ENCODE measurements at places on chromosomes 4 and X.

DNA sequence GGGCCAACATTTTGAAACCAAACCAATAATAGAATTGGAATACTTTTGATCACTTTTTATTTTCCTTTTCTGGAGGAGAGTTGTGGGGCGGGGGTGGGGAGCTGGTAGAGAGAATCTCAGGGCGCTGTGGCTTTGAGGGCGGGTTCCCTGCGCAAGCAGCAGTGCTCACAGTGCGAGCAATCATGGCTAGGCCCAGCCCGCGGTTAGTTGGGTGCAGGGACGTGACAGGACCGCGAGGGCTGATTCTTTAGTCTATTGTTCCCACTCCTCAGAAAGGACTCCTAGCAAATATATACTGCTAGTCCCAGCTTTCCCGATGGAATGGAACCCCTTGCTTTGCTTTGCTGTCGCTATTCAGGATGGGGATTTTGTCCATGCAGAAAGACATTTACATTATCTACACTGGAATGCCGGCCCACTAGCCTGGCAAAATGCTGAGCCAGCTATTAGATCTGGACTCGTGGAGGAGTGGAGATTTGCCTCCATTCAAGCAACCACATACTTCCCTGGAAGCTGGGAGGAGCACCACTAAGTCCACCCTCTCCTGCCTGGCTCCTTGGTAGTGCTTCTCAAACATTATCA is 23.9 kb upstream of the APLN start:
- DNase-seq = peak; percentile 51

DNA sequence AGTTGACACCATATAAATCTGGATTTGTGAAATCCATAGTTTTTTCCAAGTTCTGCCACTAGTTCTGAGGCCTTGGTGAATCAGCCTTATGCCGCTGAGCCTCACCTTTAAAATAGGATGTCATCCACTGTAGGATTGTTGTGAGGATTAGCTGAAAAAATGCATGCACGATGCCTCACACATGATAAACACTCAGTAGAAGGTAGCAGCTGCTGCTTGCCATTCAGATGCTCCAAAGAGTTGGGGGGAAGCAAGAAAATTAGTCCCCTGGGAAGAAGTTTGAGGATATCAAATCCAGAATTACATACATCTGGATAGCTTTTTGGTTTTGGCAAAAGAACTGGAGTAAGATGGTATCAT is 7.4 kb downstream of the MMAA start:
- no peak for DNase-seq

DNA sequence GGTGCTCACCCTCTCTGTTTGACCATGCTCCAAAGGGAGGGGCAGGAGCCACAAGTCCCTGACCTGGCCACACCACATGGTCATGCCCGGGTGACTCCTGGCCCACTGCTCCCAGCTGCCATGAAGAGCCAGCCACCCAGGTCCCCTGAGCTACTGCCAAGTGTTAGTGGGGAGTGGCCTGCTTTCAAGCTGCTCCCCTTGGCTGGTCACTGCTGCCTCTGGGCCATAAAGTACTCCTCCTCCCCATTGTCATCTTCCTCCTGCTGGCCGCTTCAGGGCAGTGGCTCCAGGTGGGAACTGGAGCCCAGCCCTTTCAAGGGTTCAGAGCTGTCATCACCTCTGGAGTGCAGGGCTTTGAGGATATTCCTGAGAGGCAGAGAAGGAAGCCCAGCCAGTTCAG is 27.3 kb upstream of the RBBP7 start:
- no peak for DNase-seq

- DNase-seq = no peak
Measured at GRCh38 chrX:150337536-150337935, 25.6 kb upstream of the MAMLD1 start.

GRCh38 chrX:9947131-9947794 is 19.9 kb upstream of the CLDN34 start:
- no peak for DNase-seq

- DNase-seq = peak; percentile 57
Measured at GRCh38 chrX:134171661-134172587, 65.1 kb upstream of the CCDC160 start.

DNA sequence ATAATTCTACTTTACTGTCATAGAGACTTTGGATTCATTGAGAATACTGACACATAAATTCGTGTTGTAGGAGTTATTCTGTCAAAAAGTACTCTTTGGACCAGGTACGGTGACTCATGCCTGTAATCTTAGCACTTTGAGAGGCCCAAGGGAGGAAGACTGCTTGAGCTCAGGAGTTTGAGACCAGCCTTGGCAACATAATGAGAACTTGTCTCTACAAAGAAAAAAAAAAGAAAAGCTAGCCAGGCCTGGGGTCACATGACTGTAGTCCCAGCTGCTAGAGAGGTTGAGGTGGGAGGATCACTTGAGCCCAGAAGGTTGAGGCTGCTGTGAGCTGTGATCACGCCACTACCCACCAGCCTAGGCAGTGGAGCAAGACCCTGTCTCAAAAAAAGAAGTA is 54.9 kb downstream of the WDR19 start:
- DNase-seq = no peak

- DNase-seq = no peak
Measured at GRCh38 chr4:93061826-93062225, 758.1 kb downstream of the GRID2 start.

GRCh38 chr4:177907736-177908424 is 465.6 kb upstream of the AGA start:
- DNase-seq = no peak

DNA sequence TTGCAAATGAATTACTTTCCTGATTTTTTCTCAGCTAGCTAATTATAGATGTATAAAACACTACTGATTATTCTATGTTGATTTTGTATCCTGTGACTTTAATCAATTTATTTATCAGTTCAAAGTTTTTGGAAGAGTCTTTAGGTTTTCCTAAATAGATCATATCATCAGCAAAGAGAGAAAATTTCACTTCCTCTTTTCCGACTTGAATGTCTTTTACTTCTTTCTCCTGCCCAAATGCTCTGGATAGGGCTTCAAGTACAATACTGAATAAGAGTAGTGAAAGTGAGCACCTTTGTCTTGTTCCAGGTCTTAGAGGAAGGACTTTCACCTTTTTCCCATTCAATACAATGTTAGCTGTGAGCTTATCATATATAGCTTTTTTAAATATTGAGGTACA is 417.9 kb downstream of the PDGFC start:
- DNase-seq = no peak

- no peak for DNase-seq
Measured at GRCh38 chr4:52249581-52249980, 198.5 kb downstream of the SPATA18 start.

GRCh38 chr4:13988353-13989305 is 361.1 kb upstream of the BOD1L1 start:
- no peak for DNase-seq

- DNase-seq = no peak
Measured at GRCh38 chr4:173418639-173419038, 19.7 kb upstream of the SCRG1 start.

- DNase-seq = peak; percentile 82
Measured at GRCh38 chr4:72505314-72505744, 63.7 kb downstream of the ADAMTS3 start.

GRCh38 chr4:138910195-138910913 is 105.2 kb upstream of the NOCT start:
- DNase-seq = no peak

Data from hematopoietic multipotent progenitor cell treated with erythropoietin and hydrocortisone succinate and interleukin-3 and kit ligand, for 6 days (in vitro differentiated cells).